ENCODE measurements at places on chromosomes 2 and 18.

- DNase-seq: no peak
These were observed 15.5 kb downstream of the SPATS2L start for GRCh38 chr2:200321780-200322534.

- DNase-seq: no peak
These were observed 273.0 kb upstream of the ID2 start for GRCh38 chr2:8408560-8409460.

DNA sequence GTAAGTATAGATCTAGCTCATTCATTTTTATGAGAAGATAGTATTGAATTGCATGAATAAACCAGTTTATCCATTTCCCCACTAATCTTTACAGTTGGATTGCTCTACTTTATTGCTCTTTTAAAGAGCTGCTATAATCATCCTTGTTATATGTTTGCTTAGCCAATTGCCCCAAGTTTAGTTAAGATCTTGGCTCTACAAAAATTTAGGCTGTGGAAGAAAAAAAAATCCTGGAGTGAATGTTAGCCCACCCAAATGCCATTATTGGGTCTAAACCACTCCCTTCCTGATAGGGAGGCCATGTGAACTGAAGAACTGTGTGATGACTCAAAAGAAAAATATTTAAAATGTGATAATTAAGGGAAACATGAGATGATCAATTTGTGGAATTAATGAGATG lies 2.9 kb downstream of the ALS2 start:
- no peak for DNase-seq

GRCh38 chr2:12217175-12217574 lies 470.7 kb downstream of the LPIN1 start:
- DNase-seq: no peak

DNA sequence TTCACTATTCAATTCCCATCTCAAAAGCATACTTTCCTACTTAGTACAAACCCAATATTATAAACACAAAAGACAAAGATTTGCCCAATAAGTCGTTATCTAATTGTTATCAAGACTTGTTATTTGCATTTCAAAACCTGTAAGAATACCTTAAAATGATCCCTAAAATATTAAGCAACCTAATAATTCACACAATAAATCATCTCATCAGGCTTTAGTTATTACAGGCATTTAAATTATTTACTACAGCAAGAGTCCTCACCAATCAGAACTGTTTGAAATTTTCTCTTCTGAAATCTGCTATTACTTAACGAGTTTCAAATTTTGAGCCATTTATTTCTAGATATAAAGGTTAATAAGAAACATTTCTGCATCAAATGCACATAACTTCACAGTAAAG lies 1.6 kb downstream of the CCDC88A start:
- DNase-seq: no peak

- DNase-seq: no peak
These were observed 79.5 kb downstream of the EVA1A start for GRCh38 chr2:75480971-75481836.

DNA sequence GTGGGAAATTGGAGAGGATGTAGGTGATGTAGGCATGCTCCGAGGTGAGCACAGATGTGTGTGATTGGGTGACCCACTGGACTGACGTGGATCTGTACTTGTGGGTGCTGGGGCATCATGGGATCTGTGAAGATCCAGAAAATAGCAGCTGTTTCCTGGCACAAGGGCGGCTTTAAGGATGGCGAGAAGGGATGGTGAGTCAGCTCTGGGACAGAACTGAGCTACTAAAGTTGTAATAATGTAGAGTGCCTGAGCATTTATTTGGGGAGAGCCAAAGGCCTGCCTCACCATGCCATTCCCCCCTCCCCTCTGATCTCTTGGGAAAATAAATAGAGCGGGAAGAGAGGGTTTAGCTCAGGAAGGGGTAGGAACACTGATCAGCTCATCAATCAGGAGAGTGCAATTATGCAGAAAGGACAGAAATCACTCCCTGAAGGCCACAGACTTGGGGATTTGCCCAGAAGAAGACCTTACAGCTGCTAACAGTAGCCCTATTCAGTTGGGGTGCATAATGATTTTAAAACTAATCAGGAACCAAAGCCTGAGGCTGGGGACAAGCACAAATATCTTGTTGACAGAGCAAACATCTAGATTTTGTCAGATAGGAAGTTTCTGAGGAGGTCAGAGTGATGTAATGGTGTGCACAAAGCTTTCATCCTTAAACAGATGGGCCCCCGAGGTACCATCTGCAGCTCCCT lies 30.3 kb downstream of the TANC1 start:
- DNase-seq: no peak

GRCh38 chr2:240033330-240033678 lies 3.1 kb upstream of the OR6B2 start:
- no peak for DNase-seq

GRCh38 chr2:28716265-28716865 lies 35.3 kb upstream of the PPP1CB start:
- DNase-seq: peak; percentile 34

DNA sequence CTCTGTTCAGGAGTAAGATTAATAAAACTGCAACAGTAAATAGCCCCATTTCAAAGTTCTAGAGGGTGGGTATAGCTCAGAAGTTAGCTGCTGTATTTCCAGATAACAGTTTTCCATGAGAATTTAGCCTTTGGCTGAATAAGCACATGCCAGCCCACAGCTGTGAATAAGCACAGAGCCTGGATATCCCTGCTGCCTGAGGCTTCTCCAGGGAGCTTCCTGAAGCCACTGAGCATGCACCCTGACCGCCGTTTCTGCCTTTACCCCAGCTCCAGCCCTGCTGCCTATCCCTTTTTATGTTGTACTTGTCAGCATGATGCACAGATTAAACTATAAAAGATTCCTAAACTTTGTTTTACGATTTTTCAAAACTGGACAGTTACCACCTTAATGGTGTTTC lies 85.3 kb downstream of the FEZ2 start:
- no peak for DNase-seq

- DNase-seq: no peak
These were observed 69.6 kb upstream of the RMDN2 start for GRCh38 chr2:37855283-37856041.

- DNase-seq: no peak
These were observed 423.6 kb upstream of the TNP1 start for GRCh38 chr2:217283460-217283859.

- DNase-seq: peak; percentile 90
These were observed 194.4 kb downstream of the SLC8A1 start for GRCh38 chr2:40257340-40258134.

GRCh38 chr18:76691800-76692199 lies 130.6 kb upstream of the ZNF236 start:
- DNase-seq: no peak

GRCh38 chr2:12325806-12326205 lies 390.9 kb upstream of the TRIB2 start:
- DNase-seq: no peak

DNA sequence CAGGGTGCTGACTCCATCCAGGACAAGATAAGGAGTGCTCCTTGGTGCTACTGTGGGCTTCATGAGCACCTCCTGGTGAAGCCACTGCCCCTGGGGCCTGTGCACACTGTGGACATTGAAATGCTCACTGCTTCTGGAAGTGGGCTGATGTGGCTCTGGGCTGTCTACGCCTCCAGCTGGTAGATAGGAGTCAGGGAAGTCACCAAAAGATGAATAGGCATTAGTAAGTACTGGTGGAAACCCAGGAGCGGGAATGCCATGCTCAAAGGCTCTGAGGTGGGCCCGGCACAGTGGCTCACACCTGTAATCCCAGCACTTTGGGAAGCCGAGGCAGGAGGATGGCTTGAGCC lies 79.2 kb upstream of the MSH2 start:
- DNase-seq: no peak

DNA sequence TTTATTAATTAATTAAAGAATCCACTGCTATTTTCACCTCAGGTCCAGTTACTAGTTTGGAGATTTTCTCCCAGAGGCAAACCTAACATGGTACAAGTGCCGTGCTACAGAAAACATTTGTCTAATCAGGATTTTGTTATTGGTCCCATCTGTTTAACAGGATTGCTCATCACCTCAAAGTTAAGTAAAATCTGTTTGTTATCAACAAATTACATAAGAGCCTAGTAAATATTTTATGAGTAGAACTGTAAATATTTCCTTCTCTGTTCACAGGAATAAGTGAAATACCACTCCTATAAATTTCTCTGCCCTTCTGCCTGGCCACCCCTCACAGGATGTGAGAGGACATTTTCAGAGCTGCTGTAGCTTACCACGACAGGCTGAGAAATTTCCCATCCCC lies 200.2 kb downstream of the RAD51AP2 start:
- no peak for DNase-seq

DNA sequence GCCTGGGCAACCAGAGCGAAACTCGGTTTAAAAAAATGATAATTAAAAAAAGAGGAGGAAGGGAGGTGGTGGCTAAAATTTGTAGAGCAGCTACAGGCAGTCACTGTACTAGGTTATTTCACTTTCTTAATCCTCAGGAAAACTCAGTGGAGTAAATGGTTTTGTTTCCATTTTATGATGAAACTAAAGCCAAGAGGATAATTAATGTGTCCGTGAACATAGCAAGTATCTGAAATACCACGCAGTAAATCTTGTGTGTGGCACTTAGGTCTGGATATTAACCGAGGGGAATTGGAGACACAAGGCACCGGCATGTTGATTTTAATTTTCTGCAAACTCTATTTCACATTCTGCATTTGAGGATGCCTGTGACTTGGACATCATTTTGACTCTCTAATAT lies 14.5 kb downstream of the SH3BP4 start:
- no peak for DNase-seq

GRCh38 chr2:8644605-8645175 lies 37.2 kb upstream of the ID2 start:
- DNase-seq: no peak
